ENCODE measurements at places on chromosomes 11 and 22.

GRCh38 chr11:32353884-32354283 lies 81.5 kb downstream of the WT1 start:
- DNase-seq, result no peak

DNA sequence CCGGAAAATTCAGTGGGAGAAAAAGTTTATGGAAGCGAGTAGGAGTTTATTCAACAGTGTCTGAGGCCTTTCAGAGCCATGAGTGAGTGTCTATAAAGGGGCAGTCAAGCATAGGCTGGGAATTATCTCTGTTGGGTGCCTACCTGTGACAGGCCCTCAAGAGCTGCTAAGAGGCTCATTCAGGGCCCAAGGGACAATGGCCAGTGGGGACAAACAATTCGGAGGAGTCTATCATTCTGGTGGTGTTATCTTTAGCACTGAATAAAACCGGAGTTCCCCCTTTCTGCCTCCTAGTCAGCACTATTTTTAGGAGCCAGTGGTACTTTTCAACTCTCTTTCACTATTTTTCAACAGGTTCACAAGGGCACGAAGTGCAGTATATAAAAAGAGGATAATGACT lies 89.5 kb upstream of the HTATIP2 start:
- peak; percentile 23 for DNase-seq

DNA sequence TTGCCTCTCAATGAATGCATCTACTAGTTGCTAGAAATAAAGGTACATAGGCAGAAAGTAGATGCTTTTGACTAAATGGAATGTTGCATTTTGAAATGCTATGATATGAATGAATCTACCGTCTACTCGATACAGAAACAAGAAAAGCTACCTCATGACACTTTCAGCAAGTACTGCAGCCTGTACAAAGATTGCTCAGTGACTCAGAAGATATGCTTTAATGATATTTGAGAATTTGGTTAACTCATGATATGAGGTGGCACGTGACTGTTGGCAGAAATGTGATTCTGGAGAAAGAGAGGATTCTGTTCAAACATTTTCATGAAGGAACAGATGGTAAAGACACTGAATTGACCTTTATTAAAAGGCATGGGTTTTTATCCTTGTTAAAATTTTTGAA lies 76.0 kb downstream of the HSD17B12 start:
- no peak for DNase-seq

DNA sequence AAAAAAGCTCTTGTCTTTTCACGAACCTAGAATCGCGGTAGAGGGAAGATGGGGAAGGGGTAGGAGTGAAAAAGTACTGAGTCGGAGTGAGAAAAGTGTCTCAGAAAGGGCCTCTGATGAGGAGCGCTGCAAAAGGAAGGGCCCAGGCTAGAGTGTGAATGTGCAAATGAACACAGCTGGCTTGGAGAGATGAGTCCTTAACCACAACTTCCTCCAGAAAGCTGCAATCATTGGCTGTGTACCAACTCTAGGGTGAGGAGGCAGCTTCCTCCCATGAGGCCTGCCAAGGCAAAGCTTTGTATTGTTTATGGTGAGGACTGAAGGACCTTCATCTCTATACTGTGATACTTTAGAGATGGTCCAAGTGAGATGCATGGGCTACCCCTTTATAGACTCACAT lies 566.9 kb upstream of the ANO5 start:
- DNase-seq, result no peak

GRCh38 chr11:117906126-117906525 lies 23.1 kb downstream of the TMPRSS13 start:
- DNase-seq, result no peak

DNA sequence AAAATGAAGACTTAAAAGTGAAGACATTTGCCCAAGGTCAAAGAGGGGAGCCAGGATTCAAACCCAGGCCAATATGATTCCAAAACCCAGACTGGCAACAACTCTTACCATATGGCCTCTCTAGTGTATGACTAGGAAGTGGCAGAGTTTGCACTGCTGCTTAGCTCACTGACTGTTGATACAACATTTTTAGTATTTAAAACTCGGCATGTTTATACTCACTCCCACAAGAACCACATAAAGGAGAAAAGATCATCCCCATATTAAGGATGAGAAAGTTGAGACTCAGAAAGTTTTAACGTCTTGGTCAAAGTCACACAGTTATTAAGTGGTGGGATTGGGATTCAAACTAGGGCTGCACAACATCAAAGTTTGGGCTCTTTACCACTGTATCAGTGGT lies 81.7 kb downstream of the CCDC34 start:
- DNase-seq, result no peak

DNA sequence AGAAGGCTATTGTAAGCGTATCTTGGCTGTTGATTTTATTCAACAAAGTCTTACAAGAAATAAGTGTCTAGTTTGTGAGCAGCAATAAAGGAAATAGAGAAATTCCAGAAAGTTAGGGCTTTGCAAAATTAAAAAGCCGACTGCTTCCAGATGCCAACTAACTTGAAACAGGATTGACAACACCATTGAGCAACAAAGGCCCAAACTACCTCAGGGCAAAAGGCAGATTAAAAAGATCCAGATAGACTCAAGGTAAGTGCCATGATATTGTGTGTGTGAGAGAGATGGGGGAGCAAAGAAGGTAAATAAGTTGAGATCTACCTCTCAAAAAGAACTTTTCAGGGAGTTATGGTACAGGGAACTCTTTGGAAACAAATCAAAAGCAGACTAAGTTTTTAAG lies 49.1 kb downstream of the PARVG start:
- no peak for DNase-seq

GRCh38 chr11:43941257-43941994 lies 1.0 kb upstream of the C11orf96 start:
- DNase-seq, result peak; percentile 81

DNA sequence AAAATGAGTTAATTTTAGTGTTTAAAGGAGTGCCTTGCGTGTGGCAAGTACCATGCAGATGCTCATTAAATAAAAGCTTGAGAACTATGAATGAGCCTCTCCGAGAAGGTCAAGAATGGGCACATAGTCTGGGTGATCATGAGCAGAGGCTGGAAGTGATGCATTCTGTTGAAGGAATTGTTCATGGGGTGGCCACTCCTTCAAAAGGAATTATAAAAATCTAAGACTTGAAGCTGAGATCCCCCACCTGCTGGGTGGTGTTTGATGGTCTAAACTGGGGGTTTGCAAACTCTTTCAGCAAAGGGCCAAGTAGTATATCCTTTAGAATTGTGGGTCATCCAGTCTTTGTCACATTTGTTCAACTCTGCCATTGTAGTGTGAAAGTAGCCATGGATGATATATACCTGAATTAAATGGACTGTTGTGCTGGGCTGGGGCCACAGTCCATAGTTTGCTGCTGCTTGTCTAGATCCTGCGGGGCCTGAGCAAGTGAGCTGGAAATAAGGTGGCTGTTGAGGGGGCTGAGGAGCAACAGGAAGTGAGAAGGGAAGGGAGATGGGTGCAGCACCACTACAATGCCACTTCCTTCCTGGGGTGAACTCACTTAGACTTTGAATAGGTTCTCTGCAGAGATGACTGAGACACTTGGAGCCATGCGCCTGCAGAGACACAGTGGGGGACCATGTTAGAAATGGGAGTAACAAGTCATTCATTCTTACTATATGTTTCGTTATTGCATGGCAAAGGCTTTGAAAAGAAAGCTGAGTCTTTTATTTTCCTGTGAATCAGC lies 179.0 kb downstream of the SNX19 start:
- DNase-seq, result no peak

GRCh38 chr11:74522776-74523175 lies 29.3 kb upstream of the LIPT2 start:
- no peak for DNase-seq

DNA sequence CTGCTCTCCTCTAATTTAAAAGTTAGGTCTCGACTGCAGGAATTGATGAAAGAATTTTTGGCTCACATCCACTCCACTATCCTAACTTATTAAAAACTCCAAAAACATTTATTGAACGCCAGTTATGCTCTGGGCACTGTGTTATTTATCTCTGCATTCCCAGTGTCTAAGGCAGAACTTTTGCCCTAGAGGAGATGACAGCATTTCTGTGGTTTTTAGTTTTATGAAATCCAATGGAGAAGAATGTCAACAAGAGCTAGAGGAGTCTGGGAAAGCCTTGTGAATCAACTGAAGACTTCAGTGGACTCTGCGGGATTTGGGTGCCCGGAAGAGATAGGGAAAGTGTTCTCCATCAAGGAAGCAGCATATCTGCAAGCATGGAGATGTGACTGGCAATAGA lies 217.0 kb upstream of the PGR start:
- no peak for DNase-seq

DNA sequence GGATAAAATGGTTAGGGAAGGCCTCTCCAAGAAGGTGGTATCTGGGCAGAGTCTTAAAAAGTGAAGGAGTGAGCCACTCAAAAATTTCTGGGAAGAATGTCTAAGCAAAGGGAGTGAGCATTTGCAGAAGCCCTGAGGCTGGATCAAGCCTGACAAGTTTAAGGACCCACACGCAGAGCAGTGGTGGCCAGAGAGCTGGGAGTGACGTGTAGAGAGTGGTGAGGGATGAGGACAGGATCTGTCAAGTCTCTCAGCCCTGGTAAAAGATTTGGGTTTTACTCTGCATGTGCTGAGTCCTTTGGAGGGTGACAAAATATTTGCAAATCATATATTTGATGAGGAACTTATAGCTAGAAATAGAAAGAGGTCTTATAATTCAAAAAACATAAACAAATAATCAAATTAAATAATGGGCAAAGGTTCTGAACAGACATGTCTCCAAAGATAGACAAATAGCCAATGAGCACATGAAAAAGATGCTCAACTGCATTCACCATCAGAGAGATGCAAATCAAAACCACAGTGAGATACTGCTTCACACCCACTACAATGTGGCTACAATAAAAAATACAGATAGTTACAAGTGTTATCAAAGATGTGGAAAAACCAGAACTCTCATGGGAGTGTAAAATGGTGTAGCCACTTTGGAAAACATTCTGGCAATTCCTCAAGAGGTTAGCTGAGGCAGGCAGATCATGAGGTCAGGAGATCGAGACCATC lies 107.2 kb upstream of the NNMT start:
- no peak for DNase-seq

- no peak for DNase-seq
These were observed 81.5 kb downstream of the FBLN1 start for GRCh38 chr22:45584121-45584570.

DNA sequence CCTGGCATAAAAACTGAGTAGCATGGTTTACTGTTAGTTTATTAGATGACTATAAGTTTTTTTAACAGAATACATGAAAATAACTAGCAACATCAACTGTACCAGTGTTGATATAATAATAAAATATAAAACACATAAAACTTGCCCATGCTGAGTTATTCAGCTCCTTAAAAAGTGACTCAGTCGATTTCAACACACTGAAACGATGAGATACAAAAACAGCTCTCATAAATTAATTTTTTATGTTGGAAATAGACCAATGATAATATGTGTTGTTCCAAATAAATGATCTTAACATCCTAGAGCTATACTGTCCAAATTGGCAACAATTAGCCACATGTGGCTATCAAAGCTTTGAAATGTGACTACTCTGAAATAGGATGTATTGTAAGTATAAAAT lies 15.9 kb downstream of the PDGFD start:
- DNase-seq, result no peak

DNA sequence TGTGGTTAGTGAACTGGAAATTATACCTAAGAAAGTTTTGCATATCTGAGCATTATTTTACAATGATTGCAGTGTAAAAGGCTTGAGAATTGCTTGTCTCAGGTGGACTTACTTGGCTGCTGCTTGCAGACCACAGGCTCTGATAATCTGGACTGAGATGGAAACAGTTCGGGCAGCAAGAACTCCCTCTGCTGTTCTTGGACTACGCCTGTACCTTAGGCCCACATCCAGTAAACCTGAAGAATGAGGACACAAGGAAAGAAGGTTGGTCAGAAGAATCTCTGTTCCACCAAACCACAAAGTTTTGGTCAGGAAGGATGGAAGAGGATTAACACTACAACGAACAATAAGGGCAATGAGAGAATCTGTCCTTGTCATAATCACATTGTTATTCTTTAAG lies 80.1 kb downstream of the C2CD3 start:
- DNase-seq, result peak; percentile 10

GRCh38 chr11:88167853-88168252 lies 7.4 kb downstream of the RAB38 start:
- no peak for DNase-seq

DNA sequence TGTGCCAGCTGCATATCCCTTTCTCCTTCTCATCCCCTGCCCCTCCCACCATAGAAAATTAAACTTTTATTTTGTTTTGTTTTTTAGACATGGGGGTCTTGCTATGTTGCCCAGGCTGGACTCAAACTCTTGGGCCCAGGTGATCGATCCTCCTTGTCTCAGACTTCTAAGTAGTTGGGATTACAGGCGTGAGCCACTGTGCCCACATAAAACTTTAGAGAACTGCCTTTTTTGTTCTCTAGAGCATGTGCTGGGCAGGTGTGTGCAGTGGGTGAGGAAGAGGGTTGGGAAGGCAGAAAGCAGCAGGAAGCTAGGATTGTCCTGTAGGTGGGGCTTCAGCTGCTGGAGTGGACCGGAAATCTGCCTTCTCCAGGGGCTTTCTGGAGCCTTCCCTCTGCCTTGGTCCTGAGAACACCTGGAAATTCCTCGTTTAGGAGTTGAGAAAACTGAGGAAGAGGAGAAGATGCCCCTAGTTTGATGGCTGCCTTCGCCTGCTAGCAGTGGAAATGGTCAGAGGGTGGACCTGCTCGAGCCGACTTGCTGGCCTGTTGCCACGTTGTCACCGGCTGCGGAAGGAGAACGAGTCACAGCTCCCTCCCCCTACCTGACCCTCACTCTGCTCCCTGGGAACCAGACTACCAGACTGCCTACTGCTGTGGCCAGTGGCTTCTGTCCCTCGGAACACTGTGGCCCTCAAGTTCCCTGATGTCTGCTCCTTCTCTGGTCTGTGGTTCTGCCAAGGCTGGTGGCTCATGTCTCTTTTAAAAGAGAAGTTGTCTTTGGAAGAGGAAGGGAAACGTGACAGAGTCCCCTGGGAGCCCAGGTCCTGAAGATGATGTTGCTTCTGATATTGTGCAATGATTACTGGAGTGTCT lies 4.0 kb downstream of the ST14 start:
- DNase-seq, result no peak

- no peak for DNase-seq
These were observed 638.5 kb downstream of the TBC1D22A start for GRCh38 chr22:47400701-47401591.

DNA sequence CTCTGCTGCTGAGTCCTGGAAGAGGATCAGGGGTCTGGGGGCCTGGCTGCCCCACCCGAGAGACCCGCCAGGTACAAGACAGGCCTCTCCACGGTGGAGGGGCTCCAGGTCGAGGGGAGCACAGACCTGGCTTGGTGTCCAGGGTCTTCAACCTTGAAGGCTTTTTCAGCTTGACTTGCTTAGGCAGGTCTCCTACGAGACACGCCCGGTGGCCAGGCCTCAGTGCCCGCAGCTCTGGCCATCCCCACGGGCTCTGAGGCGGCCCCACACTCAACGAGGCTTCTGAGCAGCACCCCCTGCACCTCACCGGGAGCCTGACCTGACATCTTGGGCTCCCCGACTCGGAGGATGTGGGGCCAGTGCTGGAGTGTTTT lies 6.6 kb upstream of the PLXNB2 start:
- DNase-seq, result no peak

DNA sequence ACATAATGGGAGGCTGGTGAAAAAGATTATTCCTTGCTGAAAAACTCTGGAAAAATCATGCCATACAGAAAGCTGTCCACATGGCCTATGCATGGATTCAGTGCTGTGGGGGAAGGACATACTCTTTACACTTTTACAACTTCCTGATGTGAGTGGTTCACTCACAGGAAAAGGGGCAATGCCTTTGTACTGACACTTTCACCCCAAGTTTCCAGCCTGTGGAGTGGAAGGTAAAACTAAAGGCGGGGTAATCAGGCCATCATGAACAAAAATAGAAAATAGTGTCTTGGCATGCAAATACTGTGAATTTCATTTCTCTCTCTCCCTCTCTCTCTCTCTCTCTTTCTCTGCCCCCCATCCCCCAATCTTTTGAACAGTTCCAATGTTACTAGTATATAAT lies 281.8 kb downstream of the ETS1 start:
- no peak for DNase-seq
